Stimulated activated CD8-positive, alpha-beta memory T cell treated with anti-CD3 and anti-CD28 coated beads, Interleukin-7, amount 100 ng/mL, for 48 hours (primary cell): ENCODE measurements at places on chromosomes 6 and 20.

GRCh38 chr20:8424010-8424409 lies 291.9 kb downstream of the PLCB1 start:
- no peak for DNase-seq

DNA sequence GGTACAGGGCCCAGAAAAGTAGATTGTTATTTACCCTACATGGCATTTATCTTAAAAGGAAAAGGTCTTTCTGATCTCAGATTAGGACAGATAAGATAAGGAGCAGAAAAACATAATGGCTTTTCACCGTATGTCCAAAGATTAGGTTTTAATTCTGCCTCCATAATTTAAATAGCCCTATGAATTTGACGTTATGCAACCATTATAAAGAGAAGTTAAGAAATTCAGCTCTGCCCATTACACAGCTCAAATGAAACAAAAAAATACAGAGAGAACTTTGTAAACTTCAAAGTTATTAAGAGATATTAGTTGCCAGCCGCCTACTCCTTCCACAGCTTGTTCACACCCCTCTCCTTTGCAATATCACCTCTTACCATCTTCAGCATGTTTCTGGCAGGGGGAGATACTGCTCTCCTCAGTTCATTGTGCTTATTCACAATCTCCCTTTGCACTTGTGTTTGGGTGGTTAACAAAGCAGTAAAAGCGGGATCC lies 8.1 kb downstream of the CRISP3 start:
- no peak for DNase-seq

- no peak for DNase-seq
Observed at GRCh38 chr20:49526056-49526455, 41.9 kb downstream of the PTGIS start.

- no peak for DNase-seq
Observed at GRCh38 chr20:5191829-5192569, 65.2 kb downstream of the CDS2 start.
